Fibroblast of gingiva (primary cell): ENCODE measurements at places on chromosomes 13 and 19.

- DNase-seq = peak; percentile 44
Measured at GRCh38 chr19:4081441-4082129, 14.9 kb upstream of the ZBTB7A start.

DNA sequence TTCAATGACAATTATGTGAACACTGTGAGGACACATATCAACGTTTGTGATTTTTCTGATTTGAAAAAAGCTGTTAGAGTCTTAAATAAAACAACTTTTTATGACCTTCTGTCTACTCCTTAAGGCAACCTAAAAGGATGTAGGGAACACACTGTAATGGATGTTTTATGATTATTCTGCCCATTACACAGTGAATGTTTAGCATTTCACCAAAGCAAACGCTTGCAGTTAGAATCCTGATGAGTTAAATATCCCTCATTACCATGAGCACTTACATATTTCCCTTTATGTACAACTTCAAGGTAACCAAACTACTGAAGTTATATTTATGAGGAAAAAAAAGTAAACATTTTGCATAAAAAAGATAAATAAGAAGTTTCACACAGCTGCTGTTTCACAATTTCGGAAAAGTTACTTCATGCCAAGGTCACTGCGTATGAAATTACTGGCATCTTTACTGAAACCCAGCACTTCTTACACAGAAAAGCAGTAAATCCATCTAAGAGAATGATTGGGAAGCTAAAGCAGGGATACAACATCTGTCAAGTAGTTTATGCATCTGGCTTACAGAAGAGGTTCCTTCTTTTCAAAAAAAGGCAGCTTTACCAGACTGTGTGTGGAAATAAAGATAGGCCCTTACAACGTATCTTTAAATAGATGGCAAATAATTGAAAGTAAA is 733.7 kb upstream of the ATXN8OS start:
- peak; percentile 59 for DNase-seq

GRCh38 chr13:76019421-76020044 is 383.4 kb downstream of the LMO7 start:
- DNase-seq = no peak

- no peak for DNase-seq
Measured at GRCh38 chr13:73138276-73138637, 79.5 kb downstream of the KLF5 start.

DNA sequence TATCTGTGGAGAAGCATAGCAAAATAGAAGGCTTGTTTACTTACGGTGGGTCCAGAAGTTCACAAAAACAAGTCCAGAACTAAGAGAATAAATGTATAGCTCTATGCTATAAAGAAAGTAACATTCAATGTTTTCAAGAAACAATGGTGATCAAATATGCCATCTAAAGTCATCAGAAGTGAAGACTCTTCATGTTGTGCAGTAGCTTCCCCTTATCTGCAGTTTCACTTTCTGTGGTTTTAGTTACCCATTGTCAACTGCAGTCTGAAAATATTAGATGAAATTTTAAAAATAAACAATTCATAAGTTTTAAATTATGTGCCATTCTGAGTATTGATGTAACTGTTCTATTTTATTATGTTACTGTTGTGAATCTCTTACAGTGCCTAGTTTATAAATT is 72.5 kb downstream of the EDNRB start:
- DNase-seq = no peak

- DNase-seq = no peak
Measured at GRCh38 chr13:20938302-20938701, 35.8 kb upstream of the XPO4 start.

DNA sequence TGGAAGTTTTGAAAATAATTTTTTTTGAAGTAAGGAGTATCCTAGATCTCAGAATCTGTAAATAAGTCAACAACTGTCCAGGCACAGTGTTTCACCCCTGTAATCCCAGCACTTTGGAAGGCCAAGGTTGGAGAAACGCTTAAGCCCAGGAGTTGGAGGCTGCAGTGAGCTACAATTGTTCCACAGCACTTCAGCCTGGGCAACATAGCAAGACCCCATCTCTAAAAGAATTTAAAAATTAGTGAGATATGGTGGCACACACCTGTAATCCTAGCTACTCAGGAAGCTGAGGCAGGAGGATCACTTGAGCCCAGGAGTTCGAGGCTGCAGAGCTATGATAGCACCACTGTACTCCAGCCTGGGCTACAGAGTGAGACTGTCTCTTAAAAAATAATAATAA is 87.2 kb upstream of the ZNF507 start:
- no peak for DNase-seq
